Adrenal gland (tissue), 19 donors: ENCODE measurements at places on chromosomes 12 and 14.

GRCh38 chr12:2973566-2973965 is 14.4 kb downstream of the TEAD4 start:
- DNase-seq, result no peak

GRCh38 chr12:89134213-89134770 is 218.0 kb downstream of the DUSP6 start:
- DNase-seq, result no peak

DNA sequence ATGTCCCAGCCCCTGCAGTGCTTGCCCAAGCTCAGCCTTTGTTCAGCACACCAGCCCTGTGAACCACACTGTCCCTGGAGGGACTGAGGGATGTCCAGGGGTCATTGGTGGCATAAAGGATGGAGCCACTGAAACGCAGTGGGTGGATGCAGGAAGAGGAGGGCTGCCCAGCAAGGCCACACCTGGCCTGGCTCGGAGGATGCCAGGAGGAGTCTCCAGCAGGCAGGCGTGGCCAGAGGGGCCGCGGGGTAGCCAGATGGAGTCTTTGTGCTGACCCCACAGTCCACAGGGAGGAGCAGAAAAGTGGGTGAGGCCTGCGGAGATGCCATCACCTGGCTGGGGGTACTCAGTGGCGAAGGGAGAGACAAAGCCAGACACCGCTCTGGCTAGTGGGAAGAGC is 108.5 kb upstream of the C14orf180 start:
- no peak for DNase-seq

DNA sequence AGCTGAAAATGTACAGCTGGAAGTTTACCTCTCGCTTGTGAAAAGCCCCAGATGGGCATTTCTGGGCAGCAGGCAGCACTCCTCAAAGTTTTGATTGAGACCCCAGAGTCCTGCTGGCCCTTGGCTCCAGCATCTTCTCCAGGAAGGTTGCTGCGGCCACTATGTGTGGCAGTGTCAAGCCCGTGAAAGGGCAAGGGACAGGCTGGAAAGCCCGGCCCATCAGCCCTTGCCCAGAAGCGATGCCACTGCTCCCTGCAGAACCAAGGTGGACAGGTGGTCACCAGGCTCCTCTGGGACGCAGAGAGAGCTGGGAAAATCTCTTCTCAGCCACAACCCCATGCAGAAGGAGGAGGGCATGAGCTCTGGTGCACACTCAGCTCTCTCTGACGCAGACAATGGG is 73.5 kb upstream of the BCL11B start:
- no peak for DNase-seq

DNA sequence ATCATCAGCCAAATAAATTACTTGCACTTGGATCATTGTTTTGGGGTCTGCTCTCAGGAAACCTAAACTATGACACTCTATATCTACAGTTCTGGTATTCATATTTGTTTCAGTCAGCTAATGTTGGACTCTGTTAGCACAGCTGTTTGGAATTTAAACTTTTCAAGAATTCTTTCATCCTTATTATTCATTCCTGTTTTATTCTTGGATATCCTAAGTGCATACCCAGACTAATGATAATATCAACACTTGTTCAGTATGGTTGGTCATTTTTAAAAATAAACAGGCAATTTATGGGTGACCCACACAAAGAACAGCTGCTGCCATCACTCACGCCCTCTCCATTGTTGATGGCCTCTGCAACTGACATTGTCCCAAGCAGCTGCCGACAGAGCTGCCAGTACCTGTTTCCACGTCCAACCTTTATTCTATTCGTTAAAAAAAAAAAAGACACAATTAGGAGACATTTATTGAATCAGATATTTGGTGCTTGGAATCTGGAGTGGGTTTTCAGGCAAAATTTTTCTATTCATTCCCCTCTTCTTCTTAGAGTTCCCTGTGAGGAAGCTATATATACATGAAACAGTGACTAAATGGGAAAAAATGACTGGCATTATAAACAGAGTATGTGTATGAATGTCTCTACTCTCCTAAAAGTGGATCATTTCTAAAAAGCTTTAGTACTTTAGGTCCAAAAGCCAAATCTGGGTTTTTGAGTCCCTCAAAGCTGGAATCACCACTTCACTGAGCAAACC is 252.1 kb upstream of the NAV3 start:
- no peak for DNase-seq
